Fibroblast of skin of right quadriceps (primary cell): ENCODE measurements at places on chromosomes 7 and 10.
A peak's percentile ranks its signal among the peaks of the same experiment; 100 is the strongest.

GRCh38 chr7:73742338-73742752 lies 3.7 kb upstream of the ABHD11 start:
- DNase-seq = no peak

DNA sequence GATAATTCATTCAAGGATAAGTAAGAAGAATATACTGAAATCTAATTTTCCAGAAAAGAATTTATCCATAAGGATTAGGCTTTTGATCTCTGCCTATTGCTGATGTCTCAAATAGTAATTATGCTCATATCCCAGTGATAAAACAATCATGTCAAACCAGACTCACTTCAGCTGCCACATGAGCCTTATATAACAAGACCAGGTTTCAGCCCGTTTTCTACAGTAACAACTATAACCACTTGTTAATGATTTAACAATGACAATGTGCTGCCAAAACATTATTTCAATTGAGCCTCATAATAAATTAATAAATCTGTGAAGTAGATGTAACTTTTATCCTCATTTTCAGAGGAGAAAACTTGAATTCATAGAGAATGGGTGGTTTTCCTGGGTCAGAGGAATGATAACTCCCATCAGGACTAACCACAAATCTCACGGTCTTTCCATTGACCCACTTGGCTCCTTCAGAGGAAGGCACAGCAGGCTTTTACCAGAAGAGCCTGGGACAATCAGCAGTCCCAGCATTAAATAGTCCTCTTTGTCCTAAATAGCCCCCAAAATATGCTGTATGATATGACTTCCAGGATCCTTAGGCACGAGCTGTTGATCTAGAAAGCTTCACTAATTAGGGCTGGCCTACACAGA lies 42.5 kb upstream of the SLIT1 start:
- no peak for DNase-seq

GRCh38 chr7:6023974-6024435 lies 7.2 kb upstream of the ANKRD61 start:
- DNase-seq = no peak

GRCh38 chr7:77980087-77980713 lies 181.6 kb downstream of the PHTF2 start:
- DNase-seq = no peak

DNA sequence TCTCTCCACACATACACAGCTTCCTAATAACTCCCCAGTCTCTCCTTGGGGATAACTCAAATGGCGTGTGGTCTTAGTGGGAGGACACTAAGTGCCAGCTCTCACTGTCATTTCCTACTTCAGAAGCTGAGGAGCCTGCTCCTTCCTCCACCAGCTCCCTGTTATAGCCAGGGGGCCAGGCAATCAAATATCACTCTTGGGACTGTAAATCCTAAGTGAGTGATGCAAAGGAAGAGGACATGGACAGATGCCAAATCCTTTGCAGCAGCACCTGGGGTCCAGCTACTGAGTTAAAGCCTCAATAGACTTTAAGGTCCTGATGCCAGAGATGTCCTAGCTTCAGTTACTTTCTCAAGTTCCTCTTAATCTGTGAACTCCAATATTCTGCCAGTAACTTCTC lies 34.1 kb downstream of the SEM1 start:
- DNase-seq = no peak

- DNase-seq = no peak
Observed at GRCh38 chr10:5644930-5645329, 21.5 kb downstream of the ASB13 start.

DNA sequence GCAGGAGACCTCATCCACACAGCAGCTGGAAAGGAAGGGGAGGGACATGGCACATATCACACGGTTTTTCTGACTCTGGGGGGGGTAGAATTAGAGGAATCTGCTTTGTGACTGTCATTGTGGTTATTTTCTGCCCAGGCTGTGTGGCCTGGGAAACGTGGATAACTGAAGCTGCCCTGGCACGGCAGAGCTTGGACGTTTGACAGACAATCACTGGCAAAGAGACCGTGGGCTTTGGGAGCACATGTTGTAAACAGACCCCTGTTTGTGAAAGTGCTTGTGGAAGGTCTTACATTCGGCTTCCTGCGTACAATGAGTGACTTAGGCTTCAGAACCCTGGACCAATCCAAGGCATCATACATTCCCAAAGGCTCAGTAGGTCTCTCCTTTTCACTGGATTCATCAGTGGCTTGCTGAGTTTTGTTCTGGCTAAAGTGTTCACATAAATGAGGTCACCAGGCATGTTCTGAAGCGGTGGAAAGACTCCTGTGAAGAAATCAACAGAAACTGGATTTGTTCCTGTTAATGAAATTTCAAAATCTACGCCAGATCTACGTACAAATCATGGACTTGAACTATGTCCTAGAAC lies 188.2 kb downstream of the TEX36 start:
- no peak for DNase-seq

DNA sequence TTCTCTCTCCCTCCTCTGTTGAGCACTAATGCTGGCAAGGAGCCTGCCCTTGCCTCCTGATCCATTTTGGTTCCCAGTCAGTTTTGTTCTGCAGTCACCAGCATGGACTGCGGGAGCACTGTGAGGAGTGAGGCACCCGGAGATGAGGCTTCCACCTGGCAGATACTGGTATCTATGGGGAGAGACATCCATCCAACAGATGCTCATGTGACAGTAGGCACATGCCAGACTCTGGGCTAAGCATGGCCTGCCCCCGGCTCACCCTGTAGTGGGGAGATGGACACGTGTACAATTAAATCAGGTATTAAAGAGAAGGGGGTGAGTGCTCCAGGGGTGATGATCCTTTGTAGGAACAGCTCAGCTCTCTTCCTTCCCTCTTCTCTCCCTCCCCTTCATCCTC lies 74.0 kb upstream of the PODXL start:
- DNase-seq = no peak

GRCh38 chr7:121002-121785 lies 71.2 kb upstream of the FAM20C start:
- no peak for DNase-seq

DNA sequence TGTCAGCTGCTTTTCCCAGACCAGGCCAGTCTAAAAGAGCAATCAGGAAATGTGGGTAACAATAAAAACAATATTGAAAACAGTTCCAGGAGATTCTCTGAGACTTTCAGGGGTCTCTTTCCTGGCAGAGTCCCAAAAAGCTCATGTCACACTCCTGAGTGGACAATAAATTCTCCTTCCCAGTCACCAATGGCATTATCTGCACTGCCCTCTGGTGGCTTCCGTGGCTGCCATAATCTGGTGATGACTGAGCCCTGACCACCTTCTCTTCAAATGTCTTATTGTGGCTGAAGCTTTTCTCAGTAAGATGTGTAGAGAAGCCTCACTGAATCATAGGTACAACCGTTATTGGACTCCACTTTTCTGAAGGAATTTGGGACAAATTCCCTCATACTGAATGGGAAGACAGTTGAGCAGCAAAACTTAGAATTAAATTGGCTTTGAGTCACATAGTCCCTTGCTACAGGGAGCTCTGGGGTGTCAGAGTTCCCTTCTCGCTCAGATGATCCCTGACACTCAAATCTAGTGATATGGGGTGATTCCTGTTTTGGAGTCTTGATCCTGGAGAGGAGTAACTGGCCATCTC lies 24.4 kb upstream of the ASAH2 start:
- peak; percentile 6 for DNase-seq

- DNase-seq = peak; percentile 11
Observed at GRCh38 chr10:107561136-107561650, 396.7 kb upstream of the SORCS1 start.

DNA sequence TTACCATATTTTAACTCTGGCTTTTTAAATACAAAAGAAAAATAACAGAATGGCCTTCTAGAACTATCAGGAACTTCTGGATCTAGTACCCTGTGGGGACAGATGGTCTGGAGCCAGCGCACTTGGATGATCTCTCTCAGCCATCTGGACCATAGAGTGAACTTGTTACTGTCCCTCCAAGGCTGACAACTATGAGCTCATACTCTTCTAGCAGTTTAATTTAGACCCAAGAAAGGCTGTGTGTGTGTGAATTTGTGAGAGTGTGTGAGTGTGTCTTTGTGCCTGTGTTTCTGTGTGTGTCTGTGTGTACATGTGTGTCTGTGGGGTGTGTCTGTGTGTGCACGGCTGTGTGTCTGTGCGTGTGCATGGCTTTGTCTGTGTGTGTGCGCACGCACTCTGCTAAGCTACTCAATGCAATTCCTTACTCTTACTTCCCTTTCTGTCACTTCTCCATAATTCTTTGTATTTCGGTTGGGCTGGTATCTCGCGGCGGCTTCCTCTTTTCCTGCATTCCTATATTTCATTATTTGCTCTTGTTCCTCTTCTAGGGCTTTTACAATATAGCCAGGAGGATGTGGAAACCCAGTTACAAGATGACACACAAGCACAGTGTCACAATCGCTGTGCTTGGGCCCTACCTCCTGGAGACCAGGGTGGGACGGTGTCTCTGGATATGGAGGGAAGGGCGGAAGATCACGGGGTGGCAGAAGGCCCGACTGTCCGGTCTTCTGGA lies 51.9 kb downstream of the IKZF1 start:
- no peak for DNase-seq

GRCh38 chr7:16753932-16754855 lies 639 bp downstream of the TSPAN13 start:
- DNase-seq = peak; percentile 19

- no peak for DNase-seq
Observed at GRCh38 chr10:60777696-60778213, 523 bp upstream of the CDK1 start.

- no peak for DNase-seq
Observed at GRCh38 chr10:118458957-118459641, 117.0 kb upstream of the FAM204A start.

DNA sequence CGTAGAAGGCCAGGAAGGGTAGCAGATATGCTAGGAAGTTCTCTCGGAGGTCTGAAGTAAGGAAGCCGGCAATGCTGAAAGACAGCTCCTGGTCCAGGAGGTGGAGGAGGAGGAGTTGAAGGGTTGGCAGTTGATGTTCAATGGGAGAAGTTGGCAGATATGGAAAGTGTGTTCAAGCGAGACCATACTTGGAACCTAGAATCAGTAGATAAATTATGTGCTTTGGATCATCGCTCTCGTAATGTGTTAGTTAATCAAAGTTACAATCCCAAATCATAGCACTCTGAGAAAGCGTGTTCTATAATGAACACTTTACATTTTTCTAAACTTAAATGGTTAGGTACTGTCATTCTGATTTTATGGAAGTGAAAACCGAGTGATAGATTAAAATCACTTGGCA lies 152.9 kb downstream of the CELF2 start:
- no peak for DNase-seq

DNA sequence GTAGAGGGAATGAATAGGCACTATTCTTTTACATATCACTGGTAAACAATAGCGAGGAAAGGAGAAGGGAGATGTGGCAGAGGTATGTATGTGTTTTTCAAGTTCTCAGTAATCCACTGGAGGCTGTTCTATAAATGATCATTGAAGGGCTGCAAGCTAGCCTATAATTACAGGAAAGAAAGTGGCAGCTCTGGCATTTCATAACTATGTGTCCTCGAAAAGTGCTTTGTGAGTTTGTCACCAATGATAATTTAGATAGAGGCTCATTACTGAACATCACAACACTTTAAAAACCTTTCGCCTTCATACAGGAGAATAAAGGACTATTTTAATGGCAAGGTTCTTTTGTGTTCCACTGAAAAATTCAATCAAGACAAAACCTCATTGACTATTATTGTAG lies 235.1 kb downstream of the FOXP2 start:
- no peak for DNase-seq

GRCh38 chr7:107041097-107041496 lies 3.4 kb upstream of the PRKAR2B start:
- DNase-seq = no peak

- peak; percentile 95 for DNase-seq
Observed at GRCh38 chr10:110074758-110075671, 67.2 kb downstream of the ADD3 start.

DNA sequence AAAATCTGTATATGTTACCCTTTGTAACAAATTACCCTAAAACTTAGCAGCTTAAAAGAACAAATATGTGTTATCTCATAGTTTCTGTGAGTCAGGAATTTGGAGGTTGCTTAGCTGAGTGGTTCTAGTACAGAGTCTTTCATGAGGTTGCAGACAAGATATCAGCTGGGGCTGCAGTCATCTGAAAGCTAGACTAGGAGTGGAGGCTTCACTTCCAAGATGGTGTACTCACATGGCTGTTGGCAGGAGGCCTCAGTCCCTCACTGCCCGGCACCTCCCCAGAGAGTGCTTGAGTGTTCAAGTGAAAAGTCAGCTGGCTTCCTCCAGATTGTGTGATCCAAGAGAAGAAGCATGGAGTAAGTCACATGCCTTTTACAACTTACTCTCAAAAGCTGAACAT lies 16.9 kb upstream of the GGCT start:
- DNase-seq = peak; percentile 11
